Endodermal cell (in vitro differentiated cells): ENCODE measurements at places on chromosomes 11 and 22.
A peak's percentile ranks its signal among the peaks of the same experiment; 100 is the strongest.

GRCh38 chr11:94725097-94725496, 43.1 kb upstream of the AMOTL1 start:
- DNase-seq: no peak

DNA sequence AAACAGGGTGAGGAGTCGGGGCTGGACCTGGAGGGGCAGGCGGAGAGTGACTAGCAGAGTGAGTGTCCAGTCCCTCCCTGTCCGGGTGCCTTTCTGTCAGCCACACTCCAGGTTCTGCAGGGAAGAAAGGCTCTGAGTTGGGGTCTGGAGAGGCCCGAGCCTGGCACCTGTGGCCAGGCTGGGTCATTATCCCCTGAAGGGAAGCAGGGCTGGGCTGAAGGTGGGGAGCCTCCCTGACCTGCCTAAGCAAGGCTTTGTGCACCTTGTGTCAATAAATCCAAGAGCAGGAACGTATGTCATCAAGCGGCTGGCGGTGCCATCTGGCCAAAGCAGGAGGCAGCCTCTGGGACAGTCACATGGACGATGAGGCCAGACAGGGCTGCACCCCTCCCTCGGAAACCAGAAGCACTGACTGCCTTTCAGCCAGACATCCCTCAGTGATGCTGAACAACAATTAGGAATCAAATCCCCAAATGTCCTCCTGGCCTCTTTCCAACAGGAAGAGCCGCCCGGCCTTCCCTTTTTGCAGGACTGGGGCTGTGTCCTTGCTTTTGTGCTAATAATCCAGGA, 73.9 kb upstream of the FGF3 start:
- DNase-seq: no peak

GRCh38 chr22:27463121-27463660, 338.4 kb downstream of the MN1 start:
- DNase-seq: no peak

DNA sequence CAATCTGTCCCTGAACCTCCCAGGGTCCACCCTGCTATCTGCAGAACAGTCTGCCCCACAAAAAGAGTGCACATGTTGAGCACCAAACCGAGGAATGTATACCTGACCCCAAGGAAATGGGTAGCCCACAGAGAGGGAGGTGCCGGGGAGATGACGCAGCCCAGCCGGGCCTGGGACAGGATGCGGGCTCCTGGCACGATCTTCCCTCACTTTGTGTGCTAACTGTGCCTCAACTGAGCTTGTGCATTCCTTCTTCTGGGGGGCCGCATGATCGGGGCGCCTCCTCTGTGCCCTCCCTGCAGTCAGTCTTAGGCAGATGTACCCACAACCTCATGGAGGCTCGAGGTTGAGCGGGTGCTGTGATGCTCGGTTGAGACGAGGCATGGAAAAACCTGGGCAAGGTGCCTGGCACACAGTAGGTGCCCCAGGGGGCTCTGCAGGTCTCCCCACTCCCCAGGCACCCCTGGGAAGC, 2.4 kb downstream of the GAS2L1 start:
- DNase-seq: no peak

GRCh38 chr11:130397780-130398179, 30.6 kb downstream of the ADAMTS8 start:
- DNase-seq: no peak

DNA sequence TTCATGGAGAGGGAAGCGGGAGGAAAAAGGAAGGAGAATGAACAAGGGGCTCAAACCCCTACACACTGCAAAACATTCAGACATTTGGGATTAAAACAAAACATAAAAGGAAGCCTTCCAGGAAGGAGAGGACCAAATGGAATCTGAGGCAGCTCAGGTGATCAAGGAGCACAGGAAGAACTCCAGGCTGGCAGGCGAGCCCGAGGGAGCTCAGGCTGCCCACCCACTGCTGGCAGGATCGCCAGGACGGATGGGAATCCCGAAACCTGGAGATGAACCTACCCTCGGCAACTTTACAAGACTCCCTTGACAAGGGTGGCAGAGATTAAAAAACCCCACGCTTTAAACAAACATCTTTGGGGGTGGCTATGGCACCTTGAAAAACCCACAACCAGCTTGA, 5.0 kb upstream of the PYGM start:
- peak; percentile 38 for DNase-seq

GRCh38 chr11:96103102-96103501, 179.2 kb upstream of the MTMR2 start:
- DNase-seq: no peak
